ENCODE measurements at places on chromosomes 5 and 9.

DNA sequence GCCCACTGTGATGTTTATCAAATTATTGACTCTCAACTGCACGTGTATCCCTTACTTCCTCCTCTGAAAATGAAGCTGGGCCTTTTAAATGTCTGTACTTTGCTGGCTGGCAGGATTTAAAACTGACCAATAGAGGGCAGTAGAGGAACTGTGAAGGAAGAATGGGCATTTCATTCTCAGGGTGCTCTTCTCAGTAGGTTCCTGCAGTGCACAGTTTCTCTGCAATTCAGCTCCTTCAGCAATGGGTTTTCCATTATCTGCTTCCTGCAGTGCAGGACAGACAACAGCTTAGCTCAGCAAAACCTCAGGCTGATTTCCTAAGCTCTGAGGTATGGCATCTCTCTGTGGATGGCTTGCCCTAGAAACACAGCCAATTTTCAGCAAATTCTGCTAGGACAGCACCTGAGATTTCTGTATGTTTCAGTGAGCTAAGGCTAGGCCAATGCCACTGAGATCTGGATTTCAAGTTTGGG, 298.4 kb upstream of the PRDM9 start:
- no peak for DNase-seq

GRCh38 chr9:31854187-31854586, 530.3 kb upstream of the ACO1 start:
- no peak for DNase-seq

- no peak for DNase-seq
Observed at GRCh38 chr5:127820910-127821553, 117.8 kb downstream of the CCDC192 start.

- DNase-seq = no peak
Observed at GRCh38 chr9:107919263-107919662, 429.7 kb upstream of the KLF4 start.

DNA sequence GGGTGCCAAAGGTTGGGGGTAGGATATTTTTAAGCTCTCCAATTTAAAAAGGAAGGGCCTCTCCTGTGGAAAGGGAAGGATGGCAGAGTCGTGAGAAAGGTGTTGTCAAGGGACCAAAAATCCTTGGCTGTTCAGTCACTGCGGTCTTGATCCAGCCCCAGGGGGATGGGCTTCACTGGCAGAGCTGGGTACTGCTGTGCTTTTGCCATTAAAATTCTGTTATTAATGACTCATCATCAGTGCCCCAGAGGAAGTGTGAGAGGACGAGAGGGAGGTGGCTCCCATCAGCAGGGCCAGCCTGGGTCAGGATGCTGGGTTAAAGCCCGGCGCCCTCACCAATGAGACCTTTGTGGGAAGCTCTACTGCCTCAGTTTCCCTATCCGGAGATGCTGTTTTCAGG, 16.7 kb downstream of the PCDH12 start:
- DNase-seq = no peak

- no peak for DNase-seq
Observed at GRCh38 chr5:31720811-31721345, 81.9 kb downstream of the PDZD2 start.

DNA sequence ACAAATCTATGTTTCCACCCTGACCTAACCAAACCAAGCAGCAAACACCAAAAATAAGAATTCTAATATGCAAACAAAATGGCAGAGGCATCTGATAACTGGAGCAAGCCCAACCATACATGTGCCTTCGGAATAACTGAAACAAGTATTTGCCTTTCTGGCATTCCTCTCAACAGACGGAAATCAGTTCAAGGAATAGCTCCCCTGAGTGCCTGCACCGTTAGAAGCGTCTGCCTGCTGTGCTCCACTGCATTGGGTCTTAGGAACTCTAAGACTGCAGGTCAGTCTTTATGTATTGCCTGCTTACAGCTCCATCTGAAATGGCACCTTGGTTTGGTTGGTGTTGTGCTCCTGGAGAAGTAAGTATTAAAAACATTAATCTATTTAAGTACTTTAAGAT, 98.5 kb downstream of the MRPS27 start:
- no peak for DNase-seq

DNA sequence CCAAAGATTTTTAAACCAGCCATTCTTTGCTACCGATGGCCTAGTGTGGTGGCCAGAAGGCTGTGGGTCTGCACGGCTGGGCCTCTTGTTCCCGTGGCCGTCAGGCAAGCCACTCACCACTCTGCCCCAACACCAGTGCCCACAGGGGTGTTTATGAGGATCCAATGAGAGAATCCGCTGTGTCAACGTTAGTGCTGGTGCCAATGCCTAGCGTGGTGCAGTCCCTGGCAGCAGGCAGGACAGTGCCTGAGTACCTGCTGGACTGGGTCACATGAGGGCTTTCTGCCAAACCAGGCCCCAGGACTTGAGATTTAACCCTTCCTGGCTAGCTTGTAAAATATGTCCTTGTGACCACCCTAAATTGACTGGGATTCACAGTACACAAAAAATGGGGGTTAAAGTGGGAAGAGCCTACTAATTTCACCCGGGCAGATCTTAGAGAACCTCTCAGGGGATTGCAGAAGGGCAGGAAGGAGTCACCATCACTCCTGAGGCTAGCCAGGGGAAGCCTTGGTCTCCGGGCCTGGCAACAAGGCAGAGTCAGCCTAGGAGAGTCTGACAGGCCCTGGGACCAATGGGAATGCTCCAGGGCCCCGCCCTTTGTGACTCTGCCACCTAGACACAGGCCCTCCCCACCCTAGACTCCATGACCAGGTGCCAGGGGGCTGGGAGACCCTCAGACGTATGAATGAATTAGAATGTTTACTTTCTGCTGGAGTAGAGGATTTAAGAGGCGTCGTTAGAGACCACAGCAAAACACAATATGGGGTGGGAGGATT, 63.2 kb upstream of the FSTL4 start:
- no peak for DNase-seq

DNA sequence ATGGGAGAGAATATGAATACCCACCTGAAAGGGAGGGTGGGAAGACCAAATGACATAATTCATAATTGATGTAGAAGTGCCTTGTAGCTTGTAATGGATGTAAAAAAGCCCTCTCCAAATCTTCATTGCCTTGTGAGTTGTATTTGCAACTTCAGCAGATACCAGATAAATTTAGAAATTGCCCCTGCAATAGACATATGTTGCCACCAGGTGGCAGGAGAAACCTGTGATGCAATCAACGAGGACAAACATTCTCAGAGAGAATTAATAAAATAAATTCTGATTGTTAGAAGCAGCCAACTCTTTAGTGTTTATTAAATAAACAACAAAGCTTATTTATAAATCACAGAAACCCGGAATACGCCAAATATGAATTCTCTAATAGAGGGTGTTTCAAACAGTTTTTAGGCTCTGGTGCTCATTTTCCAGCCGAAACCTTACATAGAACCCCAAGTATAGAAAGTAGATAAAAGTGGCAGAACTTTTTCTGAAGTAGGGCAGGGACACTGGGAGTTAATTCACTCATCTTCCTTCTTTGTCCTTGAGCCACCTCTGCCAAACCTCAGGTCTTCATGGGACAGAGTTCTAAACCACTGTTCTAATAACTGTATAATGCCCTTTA, 147.8 kb downstream of the TMEM38B start:
- DNase-seq = peak; percentile 2

GRCh38 chr5:119336262-119336661, 19.6 kb upstream of the TNFAIP8 start:
- DNase-seq = no peak

GRCh38 chr9:121910491-121911040, 182.5 kb downstream of the TTLL11 start:
- no peak for DNase-seq

DNA sequence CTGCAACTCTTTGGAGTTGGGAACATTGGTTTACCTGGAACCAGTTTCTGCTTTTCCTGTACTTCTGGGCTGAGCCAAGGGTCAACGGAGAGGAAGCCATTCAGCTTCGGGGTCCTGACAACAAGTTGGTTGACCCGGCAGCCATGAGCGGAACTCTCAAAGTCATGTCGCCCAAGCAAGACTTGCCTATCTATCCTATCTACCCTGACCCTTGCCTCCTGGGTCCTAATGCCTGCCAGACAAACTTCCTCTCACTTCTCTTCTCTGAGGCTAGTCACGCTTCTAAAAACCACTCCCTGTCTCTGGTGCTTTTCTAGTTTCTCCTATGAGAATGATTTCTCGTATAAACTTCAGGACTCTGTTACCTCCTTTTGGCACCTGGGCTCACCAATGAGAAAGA, 44.7 kb upstream of the CRHBP start:
- no peak for DNase-seq

DNA sequence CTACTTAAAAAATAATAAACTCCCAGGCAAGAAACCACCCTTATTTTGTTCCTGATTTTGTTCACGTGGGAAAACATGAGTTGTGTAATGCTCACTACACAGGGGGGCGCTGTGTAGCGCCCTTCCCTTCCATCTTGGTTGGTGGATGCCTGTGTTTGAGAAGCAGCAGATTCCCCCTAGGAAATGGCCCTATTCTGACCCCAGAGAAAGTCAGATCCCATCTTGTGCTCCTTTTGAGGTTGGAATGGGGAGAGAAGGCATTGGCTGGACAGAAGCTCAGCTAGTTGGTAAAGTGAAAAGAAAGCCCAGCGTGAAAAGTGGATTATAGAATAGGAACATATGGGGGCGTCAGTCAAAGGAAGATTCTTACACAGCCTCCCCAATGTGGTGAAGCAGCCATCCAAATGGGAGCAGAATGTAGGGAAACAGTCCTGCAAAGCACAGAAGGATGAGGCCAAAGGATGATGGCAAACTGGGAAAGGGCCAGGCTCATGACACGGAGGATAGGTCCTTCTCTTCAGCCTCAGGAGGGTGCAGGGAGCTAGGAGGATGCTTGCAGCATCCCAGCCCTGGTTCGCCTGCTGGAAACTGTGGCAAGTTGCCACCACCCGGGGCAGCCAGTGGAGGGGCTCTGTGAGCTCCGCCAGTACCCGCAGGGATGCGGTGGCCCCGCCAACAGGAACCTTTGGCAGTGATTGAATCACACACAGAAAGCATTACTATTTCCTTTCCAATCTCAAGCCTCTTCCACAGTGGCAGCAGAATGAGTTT, 314.2 kb upstream of the DAP start:
- DNase-seq = no peak

GRCh38 chr5:148732692-148733091, 78.4 kb upstream of the HTR4 start:
- no peak for DNase-seq

DNA sequence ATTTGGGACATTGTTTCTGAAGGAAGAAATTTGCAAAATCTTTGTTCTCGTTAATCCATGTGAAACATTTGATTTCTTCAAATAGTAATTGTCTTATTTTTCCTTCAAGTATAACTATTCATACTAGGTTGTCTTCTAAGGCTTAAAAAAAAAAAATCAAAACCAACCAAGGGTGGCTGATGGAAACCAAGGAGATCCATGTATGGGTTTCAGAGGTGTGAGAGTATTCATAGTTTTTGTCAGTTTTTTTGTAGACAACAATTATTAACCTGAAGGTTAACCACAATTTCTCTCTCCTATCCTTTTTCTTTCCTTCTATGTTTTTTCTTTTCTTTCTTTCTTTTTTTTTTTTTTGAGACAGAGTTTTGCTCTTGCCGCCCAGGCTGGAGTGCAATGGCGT, 35.4 kb downstream of the KDM4C start:
- DNase-seq = no peak

- DNase-seq = no peak
Observed at GRCh38 chr5:43001748-43002147, 38.4 kb downstream of the ANXA2R start.

DNA sequence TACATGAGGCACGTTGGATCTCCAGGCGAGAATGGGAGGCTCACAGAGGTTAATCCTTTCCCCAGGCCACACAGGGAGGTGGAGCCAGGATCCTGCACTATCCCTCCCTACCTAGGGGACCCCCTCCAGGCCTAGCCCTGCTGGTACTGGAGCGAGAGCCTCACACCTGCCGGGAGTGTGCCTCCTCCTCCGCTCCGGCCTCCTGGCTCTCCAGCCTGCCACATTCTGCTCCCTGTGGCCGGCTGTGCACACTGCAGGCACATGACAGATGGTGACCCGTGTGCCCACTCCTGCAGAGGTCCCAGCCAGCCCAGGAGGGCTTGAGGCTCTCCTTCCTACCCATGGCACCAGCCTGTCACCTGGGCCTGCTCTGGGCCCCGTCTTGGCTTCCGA, 93.4 kb downstream of the RXRA start:
- DNase-seq = no peak

GRCh38 chr5:6728011-6728794, 15.0 kb downstream of the TENT4A start:
- no peak for DNase-seq

- no peak for DNase-seq
Observed at GRCh38 chr9:76996700-76997099, 22.8 kb upstream of the FOXB2 start.

GRCh38 chr5:175582697-175583096, 75.2 kb upstream of the HRH2 start:
- DNase-seq = no peak

- no peak for DNase-seq
Observed at GRCh38 chr9:74951107-74951720, 1.5 kb downstream of the C9orf40 start.

GRCh38 chr5:147348046-147348445, 113.2 kb downstream of the STK32A start:
- DNase-seq = no peak

- no peak for DNase-seq
Observed at GRCh38 chr9:111979561-111979960, 82.9 kb downstream of the UGCG start.

DNA sequence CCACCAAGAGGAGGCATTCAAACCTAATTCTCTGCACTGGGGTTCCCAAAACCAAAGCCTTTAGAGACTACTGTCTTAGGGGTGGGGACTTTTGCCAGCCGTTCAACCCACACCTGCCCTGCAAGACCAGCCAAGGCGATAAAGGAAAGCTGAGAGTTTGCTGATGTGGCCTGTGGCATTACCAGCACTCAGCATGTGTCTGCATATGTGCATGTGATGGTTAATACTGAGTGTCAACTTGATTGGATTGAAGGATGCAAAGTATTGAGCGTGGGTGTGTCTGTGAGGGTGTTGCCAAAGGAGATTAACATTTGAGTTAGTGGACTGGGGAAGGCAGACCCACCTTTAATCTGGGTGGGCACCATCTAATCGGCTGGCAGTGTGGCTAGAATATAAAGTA, 474.2 kb downstream of the MED10 start:
- no peak for DNase-seq

- DNase-seq = no peak
Observed at GRCh38 chr5:127744241-127744640, 41.0 kb downstream of the CCDC192 start.

- no peak for DNase-seq
Observed at GRCh38 chr5:12237837-12238575, 333.8 kb upstream of the CTNND2 start.

All from stimulated activated CD4-positive, alpha-beta T cell treated with anti-CD3 and anti-CD28 coated beads, Interleukin-4, amount 100 ng/mL, for 4 hours (primary cell).